ENCODE measurements at places on chromosomes 1 and 21.

DNA sequence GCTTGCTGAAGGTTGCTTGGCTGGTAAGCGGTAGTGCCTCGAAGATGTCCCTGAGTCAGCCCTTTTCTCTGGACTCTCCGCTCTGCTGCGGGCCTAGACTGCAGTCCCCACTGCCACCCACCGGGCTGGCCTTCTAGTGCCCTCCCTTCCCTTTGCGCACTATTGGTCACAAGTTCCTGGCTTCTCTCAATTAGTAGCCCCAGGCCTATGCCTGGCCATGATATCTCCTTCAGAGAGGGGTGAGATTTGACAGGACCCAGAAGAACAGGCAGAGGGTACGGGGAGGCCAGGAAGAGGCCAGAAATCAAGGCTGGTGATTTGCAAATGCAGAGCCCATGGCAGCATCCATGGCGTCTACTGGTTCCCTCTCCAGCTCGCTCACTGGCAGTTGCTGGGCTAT lies 207.7 kb downstream of the HIVEP3 start:
- no peaks in the 10 kb centered on the region for H3K4me1 ChIP-seq
- DNase-seq: no peak

DNA sequence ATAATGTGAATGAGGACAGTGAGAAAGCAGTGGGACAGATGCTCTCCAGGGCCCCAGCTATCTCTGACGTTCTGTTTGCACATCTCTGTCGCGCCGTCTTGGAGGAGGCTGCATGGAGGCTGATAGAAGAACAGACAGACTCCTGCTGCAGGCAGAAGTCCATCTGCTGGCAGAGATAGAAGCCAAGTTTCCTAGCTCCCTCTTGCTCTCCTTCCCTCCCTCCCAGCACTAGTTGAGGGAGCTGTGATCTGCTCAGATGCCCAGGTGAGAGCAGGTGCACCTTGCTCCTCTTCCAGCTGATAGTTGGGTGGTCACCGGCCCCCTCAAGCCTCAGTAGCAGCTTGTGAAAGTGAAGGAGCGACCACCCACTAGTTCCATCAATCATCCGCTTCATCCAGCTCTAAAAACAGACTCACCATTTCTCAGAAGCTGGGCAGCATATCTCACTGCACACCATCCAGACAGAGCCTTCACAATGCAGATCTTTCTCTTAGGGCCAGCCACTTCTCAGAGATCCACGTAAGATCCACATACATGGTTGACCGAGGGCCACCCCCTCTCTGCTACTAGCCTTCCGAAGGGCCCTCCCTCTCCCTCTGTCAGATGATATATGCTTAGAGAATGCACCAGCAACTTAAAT lies 12.9 kb downstream of the LRRN2 start:
- H3K4me3 ChIP-seq: no peak overlapping the region
- H3K27ac ChIP-seq: no peak overlapping the region
- H3K27me3 ChIP-seq: no peaks in the 10 kb centered on the region
- H3K36me3 ChIP-seq: no peaks in the 10 kb centered on the region
- no peaks in the 10 kb centered on the region for H3K4me1 ChIP-seq

DNA sequence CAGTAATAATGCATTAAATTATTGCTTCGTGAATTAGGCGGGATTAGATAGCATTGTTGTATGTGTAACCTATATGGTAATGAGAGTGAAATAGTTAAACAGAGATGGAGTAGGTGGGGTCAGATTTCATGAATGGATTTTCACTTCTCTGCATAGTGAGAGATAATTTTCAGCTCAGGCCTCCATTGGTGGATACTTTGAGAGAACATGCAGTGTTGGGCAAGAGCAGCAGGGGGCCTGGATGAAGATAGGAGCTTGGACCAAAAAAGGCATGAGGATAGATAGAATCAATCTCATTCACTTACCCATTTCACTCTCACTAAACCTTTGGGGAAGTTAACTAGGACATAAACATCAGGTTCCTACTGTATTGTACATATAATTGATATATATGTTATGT lies 39.5 kb upstream of the C1orf87 start:
- H3K27ac ChIP-seq: no peak overlapping the region
- H3K4me1 ChIP-seq: no peaks in the 10 kb centered on the region
- H3K4me3 ChIP-seq: no peak overlapping the region
- DNase-seq: no peak

- H3K4me1 ChIP-seq: no peaks in the 10 kb centered on the region
- H3K36me3 ChIP-seq: no peaks in the 10 kb centered on the region
- H3K4me3 ChIP-seq: no peak overlapping the region
- no peaks in the 10 kb centered on the region for H3K27me3 ChIP-seq
Observed at GRCh38 chr1:91889717-91890459, 3.9 kb upstream of the TGFBR3 start.

DNA sequence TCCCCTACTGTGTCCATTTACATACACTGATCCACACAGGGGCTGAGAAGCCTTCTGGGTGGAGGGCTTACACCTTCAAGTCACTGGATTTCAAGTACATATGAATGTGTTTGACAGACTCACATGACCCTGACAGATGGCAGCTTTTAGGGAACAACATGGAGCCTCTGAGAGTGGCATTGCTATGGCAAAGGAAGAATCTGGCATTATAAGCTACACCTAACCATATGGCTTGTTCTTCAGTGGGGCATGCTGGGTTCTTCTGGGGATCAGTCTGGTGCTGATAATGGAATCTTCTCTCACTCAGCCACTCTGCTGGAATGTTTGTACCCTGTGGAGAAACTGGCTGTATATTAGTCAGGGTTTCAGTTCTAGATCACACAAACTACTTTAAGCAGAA lies 68.5 kb upstream of the PDE4B start:
- no peaks in the 10 kb centered on the region for H3K36me3 ChIP-seq
- H3K4me1 ChIP-seq: no peaks in the 10 kb centered on the region
- H3K4me3 ChIP-seq: no peak overlapping the region
- no peak overlapping the region for H3K27ac ChIP-seq
- no peaks in the 10 kb centered on the region for H3K27me3 ChIP-seq

- no peak overlapping the region for H3K27ac ChIP-seq
- no peaks in the 10 kb centered on the region for H3K36me3 ChIP-seq
- DNase-seq: no peak
- no peaks in the 10 kb centered on the region for H3K4me1 ChIP-seq
Observed at GRCh38 chr1:228894442-228894989, 159.2 kb downstream of the RHOU start.

DNA sequence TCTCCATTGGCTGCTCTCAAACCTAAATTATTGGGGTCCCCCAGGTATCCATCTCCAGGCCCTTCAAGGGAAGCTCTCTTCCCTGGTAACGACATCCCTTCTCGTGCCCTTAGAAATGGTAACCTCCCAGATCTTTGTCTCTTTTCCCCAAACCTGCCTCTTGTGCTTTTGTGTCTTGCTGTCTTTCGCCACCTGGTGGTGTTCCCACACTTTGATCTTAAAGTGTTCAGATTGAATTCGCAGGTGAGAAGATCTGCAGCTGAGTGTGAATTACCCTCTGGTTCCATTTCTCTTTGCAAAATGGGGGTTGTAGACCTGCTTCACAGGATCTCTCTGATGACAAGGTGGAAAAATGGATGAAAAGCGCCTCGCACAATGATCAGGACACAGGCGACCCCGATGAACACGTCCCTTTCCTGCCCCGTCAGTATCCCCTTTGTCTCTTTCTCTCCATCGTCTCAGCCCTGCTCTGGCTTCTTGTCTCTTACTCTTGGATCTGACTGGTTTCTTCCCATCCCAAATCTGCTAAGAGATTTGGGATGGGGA lies 53.1 kb downstream of the DOP1B start:
- DNase-seq: peak; percentile 71
- H3K27me3 ChIP-seq: no peaks in the 10 kb centered on the region
- H3K4me1 ChIP-seq: no peaks in the 10 kb centered on the region

- H3K27ac ChIP-seq: no peak overlapping the region
- DNase-seq: no peak
- H3K27me3 ChIP-seq: no peaks in the 10 kb centered on the region
- H3K4me3 ChIP-seq: no peak overlapping the region
- no peaks in the 10 kb centered on the region for H3K36me3 ChIP-seq
Observed at GRCh38 chr1:238450976-238451375, 560.3 kb upstream of the ZP4 start.

- no peak overlapping the region for H3K27ac ChIP-seq
- H3K27me3 ChIP-seq: no peaks in the 10 kb centered on the region
- no peak for DNase-seq
- H3K4me1 ChIP-seq: no peaks in the 10 kb centered on the region
Observed at GRCh38 chr1:198520524-198521254, 19.8 kb downstream of the ATP6V1G3 start.

DNA sequence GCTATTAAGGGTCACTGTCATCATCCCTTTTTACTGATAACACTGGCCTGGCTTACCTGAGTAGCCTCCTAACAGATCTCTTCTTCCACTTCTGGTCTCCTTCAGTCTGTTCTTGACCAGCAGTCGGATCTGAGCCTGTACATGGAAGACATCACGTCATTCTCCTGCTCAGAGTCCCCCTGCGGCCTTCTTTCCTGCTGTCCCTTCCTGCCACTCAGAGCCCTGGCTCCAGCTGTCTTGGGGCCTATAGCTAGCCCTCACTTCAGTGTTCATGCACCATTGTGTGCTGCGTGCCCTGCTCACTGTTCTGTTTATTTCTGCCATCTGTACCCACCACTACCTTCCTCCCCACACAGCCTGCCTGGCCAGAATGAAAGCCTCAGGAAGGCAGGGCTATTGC lies 8.4 kb downstream of the ADARB1 start:
- DNase-seq: no peak
- no peak overlapping the region for H3K4me3 ChIP-seq
- H3K36me3 ChIP-seq: no peaks in the 10 kb centered on the region
- H3K27me3 ChIP-seq: no peaks in the 10 kb centered on the region
- no peak overlapping the region for H3K27ac ChIP-seq

DNA sequence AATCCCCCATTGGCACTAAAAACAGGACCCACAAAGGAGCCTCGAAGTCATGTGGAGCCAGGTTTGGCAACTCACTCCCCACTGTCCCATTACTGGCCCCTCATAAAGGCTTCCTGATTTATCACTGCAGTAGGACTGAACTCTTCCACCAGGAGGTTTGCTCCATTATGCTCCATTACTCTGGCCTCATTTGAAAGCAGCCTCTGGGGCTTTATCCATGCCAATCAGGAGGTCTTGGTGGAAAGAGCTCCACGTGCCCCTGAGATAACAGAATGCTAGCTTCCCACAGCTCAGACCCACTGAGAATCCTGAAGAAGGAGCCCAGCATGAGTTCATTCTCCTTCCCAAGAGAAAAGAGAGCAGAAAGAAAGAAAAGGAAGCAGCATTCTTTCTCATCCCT lies 76.4 kb downstream of the HIVEP3 start:
- no peak overlapping the region for H3K4me3 ChIP-seq
- no peak overlapping the region for H3K27ac ChIP-seq
- no peaks in the 10 kb centered on the region for H3K4me1 ChIP-seq
- no peaks in the 10 kb centered on the region for H3K36me3 ChIP-seq
- no peak for DNase-seq

DNA sequence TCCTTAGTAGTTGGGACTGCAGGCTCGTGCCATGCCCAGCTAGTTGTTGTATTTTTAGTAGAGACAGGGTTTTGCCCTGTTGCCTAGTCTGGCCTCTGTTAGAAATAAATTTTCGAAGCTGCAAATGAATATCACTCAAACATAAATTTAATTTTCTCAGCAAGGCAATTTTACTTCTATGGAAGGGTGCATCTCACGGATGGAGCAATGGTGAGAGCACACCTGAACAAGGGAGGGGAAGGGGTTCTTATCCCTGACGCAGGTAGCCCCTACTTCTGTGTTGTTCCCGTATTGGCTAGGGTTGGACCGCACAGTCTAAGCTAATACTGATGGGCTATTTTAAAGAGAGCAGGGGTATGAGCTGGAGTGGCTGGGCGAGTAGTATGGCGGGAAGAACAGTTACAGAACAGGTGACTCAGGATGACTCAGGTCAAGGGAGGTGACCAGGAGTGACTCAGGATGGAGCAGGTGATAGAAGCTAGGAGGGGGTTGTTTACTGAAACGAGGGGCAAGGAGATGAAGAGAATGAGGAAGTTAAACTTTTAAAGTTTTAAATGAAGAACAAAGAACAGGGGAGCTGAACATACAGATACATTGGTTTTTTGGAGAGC lies 7.5 kb downstream of the MDM4 start:
- no peaks in the 10 kb centered on the region for H3K27me3 ChIP-seq
- no peak overlapping the region for H3K27ac ChIP-seq
- peaks cover 25% of the 10 kb centered on the region for H3K36me3 ChIP-seq
- no peak for DNase-seq

DNA sequence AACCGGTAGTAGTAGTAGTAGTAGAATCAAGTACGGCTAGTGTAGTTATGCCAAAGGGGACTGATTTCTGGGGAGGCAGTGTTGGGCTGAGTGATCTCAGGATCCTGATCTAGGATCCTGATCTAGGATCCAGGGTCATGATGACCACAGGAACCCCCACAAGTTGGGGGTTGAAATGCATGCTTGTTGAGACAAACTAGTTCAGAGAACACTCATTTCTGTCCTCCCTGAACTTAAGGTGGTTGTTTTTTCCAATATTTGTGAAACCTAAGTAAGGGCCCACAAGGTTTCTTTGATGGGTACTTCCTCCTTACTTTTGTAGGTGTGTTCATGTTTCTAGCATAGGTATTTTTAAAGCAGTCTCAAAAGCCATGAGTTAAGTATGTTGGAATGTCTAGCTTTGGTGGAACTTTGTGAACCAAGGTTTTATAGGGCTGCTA lies 33.9 kb upstream of the PDC start:
- H3K27ac ChIP-seq: no peak overlapping the region
- H3K4me3 ChIP-seq: no peak overlapping the region
- no peaks in the 10 kb centered on the region for H3K36me3 ChIP-seq
- no peaks in the 10 kb centered on the region for H3K4me1 ChIP-seq
- no peaks in the 10 kb centered on the region for H3K27me3 ChIP-seq

DNA sequence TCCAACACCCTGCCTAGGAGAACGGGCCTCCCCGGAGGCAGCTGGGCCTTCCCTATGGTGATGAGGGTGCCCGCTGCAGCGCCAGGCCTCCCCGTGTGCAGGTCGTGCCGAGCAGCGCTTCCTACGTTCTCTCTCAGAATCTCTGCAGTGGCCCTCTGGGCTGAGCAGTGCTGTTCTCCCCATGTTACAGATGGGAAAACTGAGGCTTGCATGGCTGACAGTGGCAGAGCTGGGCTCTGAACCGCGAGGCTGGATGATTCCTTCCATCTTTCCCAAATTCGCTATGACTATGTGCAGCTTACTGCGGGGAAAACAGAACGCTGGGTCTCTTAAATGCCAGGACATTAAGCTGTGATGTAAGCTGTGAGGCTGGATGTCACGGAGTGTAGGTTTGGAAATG lies 8.9 kb downstream of the KLHL21 start:
- H3K4me1 ChIP-seq: peaks cover 4% of the 10 kb centered on the region
- H3K27me3 ChIP-seq: no peaks in the 10 kb centered on the region
- H3K36me3 ChIP-seq: no peaks in the 10 kb centered on the region
- no peak overlapping the region for H3K27ac ChIP-seq

GRCh38 chr1:243514927-243515326 lies 259.1 kb downstream of the SDCCAG8 start:
- no peak for DNase-seq
- no peaks in the 10 kb centered on the region for H3K36me3 ChIP-seq
- H3K27me3 ChIP-seq: no peaks in the 10 kb centered on the region
- no peak overlapping the region for H3K27ac ChIP-seq
- H3K4me3 ChIP-seq: no peak overlapping the region
